HCEC 1CT (cell line): ENCODE measurements at places on chromosomes 13 and 19.
A peak's percentile ranks its signal among the peaks of the same experiment; 100 is the strongest.

DNA sequence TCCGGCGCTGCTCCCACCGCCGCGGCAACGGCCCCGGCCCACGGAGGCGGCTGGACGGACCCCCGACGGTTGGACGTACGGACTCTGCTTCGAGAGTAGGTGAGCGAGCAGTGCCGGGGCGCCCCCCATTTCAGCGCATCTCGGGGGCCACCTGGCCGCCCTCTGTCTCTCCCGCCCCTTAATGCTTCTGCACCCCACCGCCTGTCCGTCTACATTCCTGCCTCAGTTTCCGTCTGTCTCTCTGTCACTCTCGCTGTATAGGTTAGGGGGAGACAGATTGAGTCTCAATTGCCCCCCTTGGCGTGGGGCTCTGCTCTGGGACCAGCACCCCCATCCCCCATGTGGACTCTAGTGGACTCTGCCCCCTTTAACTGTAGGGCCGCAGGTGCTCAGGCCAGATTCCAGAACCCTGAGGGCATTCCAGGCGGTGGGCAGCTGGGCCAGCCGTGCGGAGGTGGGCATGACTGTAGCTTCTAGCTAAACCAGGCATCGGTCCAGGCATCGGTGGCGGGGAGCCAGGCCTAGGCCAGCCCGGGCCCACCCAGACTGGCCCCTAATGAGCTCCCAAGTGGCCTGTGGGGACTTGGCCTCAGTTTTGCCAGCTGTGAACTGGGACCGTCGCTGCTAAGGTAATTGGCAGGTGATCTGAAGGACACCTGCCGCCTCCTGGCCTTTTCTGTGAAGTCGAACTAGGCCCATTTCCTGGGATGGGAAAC is 373 bp downstream of the TNFAIP8L1 start:
- no peak for DNase-seq

GRCh38 chr13:44437356-44438233 is 64.0 kb downstream of the SERP2 start:
- peak; percentile 44 for DNase-seq

DNA sequence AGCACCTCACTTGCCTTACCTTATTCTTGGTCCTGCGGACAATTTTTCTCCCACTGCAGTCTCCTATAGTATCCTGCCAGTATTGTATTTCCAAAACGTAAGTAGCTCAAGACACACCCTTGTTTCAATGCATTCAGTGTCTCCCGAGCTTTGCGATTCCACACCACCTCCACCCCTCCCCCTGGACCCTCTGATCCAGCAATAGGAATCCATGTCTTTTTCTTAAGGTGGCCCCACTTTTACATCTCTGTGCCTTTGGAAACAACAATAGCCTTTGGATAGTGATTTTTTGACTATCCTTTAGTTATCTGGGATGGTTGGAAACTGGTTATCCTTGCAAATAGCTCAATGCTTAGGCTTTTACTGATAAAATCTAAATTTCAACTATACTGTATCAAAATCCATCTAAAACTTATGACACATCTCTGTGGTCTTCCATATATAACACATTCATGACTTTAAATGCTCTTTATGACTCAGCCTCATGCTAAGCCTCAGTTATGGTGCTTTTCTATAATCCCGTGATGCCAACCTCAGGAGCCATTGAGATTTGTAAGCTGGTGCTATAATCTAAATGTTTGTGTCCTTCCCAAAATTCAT is 27.1 kb downstream of the FAM216B start:
- DNase-seq: peak; percentile 67

- no peak for DNase-seq
Observed at GRCh38 chr13:35349673-35350278, 126.7 kb downstream of the MAB21L1 start.

DNA sequence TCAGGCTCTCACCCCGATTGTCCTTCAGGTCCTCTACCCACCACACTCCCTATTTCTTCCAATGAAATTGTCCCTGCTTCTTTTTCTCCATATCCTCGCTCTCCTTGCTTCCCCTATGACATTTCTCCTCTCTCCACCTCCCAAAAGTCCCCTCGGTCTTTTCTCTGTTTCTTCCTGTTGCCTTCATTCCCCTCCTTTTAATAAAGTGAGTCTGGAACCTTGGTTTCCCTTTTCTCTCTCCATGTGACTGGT is 676 bp upstream of the ZNF574 start:
- DNase-seq: no peak

GRCh38 chr19:12628040-12629022 is 17.6 kb downstream of the ZNF791 start:
- DNase-seq: no peak

GRCh38 chr13:45748941-45749759 is 47.0 kb downstream of the CBY2 start:
- no peak for DNase-seq

GRCh38 chr19:16527334-16527935 is 14.8 kb downstream of the CHERP start:
- DNase-seq: no peak

DNA sequence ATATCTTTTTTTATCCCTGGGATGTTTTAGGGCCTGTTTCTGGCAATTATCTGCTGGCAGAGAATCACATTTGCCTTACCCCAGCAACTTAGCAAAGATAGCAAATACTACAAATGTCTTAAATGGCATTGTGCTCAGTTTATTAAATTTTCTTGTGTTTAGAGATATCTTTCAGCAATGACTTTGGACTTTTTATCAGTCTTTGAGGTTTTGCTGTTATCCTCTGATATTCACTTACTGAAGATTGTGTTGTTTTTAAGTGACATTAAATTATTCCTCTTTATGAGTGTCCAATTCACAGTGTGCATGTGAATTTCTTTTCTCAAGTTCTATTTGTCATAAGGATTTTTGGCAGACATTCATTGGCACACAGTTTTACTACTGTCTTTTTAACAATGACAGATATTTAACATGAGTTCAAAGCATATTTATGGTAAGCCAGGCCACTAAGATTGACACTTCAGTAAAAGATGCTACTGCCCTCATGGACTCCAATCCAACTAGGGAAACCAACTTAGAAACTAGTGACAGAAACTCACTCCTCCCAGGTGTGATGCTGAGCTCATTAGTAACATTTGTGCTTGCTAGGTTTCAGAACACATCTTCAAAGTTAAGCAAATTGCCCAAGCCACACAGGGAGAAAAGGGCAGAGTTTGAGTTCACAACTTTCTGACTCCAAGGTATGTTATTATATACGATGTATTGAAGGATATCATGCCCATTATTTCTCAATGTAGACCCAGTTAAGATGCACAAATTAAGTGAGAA is 481.9 kb downstream of the GPC6 start:
- DNase-seq: no peak

- no peak for DNase-seq
Observed at GRCh38 chr19:4781801-4782200, 9.7 kb upstream of the FEM1A start.

GRCh38 chr19:861756-862580 is 2.5 kb downstream of the CFD start:
- peak; percentile 13 for DNase-seq

DNA sequence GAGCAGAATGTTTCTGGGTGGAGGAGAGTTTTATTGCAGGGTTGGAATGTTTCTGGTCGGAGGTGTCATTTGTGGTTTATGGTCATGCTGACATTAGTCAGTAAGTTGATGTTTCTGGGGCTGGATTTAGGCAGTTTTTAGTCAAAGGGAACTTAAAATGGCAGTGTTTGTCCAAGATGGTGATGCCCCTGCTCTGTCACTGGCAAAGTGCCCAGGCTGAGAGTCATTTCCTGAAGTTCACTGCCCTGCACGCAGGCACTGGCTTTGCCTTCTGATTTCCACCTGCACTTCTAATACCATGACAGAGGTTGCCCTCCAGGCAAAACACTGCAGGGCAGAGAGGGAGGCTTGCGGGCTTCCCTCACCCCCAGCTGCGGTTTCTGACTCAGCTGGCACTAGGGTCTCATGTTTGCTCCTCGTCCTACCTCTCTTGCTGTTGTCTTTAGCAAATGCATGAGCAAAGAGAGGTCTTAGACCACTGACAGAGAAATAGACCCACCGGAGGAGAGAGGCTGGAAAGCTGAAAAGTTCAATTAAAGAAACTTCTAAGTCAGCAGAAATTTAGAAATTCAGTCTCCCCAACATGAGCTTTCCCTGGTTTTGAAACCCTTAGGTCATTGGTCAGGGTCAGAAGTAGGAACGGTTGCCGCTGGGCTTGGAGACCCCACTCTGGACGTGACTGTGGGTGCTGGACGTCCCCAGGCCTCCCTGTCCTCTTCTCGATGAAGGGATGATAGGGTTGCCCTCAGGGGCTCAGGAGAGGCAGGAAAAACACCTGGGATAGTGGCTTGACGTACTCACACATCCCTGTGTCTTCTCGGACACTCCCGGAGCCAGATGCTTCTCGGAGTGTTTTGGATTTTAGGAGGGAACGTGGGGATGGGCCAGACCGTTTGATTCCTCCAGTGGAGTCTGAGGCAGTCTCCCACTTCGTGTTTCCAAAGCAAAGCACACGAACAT is 26.3 kb downstream of the TMEM255B start:
- peak; percentile 83 for DNase-seq

DNA sequence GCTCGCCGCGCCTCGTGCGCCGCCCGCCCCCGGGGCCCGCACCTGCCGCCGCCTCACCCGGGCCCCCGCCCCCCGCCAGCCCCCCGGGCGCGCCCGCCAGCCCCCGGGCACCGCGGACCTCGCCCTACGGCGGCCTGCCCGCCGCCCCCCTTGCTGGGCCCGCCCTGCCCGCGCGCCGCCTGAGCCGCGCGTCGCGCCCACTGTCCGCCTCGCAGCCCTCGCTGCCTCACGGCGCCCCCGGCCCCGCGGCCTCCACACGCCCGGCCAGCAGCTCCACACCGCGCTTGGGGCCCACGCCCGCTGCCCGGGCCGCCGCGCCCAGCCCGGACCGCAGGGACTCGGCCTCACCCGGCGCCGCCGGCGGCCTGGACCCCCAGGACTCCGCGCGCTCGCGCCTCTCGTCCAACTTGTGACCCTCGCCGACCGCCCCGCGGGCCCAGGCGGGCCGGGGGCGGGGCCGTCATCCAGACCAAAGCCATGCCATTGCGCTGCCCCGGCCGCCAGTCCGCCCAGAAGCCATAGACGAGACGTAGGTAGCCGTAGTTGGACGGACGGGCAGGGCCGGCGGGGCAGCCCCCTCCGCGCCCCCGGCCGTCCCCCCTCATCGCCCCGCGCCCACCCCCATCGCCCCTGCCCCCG is 17.2 kb downstream of the POLRMT start:
- no peak for DNase-seq

- DNase-seq: peak; percentile 33
Observed at GRCh38 chr13:39148513-39148961, 110.3 kb downstream of the NHLRC3 start.

DNA sequence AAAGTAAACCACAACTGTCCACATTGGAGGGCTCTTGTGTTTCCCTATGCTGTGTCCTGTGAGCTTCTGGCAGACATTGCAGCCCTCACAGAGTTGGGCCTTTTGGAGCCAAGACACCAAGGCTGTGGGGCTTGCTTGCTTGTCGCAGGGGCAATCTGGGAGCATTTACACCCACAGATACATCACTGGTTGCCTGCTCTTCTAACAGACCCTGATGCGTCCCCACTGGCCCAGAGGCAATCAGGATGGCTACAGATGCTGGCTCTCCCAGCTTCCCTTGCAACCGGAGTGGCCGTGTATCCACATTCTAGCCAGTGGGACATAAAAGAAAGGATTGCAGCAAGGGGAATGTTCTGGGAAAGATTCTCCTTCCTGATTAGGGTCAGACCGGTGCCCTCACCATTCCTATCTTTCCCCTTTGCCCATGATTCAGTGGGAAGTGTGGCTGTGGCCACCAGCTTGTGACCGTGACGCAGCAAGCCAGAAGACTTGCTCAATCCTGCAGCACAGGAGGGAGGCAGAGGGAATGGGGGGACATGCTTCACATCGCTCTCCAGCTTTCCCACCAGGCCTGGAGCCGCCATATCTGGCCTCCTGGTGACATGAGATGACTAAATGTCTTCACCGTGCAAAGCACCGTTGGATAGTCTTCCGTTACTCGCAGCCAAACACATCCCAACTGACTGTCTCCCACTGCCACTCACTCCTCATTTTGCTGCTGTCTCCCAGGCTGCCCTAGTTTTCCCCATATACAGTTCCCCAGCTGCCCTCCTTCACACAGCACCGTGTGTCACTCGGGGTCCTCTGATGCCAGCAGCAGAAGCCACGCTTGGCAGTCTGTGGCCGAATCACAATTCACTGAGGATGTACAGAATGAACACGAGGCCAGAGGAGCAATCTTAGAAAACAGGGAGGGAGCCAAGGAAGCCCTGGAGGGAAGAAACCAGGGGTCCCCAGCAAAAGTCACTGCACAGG is 151.0 kb downstream of the DPF1 start:
- no peak for DNase-seq

- no peak for DNase-seq
Observed at GRCh38 chr19:6693056-6693471, 23.1 kb upstream of the TNFSF14 start.

DNA sequence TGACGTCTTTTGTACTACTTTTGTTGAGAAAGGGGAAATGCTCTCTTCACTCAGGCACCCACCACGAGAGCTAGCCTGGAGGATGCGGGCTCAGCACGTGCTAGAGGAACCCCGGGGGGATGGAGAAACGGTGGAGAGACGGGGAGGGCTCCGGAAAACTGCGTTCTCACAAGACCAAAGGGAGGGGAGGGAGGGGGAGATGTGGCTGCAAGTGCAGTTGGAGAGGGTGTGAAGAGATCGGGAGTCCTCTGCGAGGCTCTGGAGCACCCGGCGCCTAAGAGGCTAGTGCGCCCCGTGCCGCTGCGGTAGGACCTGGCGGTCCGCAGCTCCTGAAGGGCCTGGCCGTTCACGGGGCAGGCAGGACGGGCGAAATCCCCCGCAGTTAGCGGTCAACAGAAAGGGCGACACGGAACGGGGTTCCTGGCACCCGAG is 43.4 kb upstream of the XPO4 start:
- DNase-seq: no peak

DNA sequence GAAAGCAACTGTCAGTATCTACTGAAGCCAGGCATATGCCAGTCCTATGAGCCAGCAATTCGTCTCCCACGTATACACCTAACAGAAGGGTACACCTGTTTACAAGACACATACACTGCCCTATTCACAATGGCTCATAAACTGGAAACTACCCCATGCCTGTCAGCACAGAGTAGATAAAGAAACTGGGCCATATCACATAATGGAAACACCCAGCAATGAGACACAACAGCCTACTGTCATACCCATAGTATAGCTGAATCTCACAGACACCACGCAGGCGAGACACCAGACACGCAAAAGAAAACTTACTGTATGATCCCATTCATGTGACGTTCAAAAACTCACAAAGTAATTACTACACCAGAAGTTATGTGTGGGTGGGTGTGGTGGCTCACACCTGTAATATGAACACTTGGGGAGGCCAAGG is 15.7 kb downstream of the NOSIP start:
- no peak for DNase-seq

DNA sequence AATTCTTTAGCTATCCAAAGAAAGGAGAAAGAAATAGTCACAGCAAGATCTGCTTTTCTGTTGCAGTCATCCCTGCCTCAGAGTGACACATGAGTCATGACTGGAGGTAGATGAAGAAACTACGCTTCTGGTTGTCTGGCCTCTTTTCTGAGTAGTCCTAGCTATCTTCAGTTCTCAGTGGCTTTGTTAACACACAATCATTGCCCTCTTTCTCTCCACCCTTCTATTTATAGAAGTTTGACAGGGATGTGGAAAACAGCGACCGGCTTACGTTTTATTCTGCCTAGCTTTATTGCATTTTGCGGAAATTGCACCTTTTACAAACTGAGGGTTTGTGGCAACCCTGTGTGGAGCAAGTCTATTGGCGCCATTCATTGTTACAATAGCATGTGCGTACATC is 26.7 kb downstream of the SPATA13 start:
- DNase-seq: no peak
